ENCODE measurements at places on chromosomes 13 and 19.

GRCh38 chr19:12314553-12314952, 18.9 kb downstream of the ZNF563 start:
- DNase-seq, result no peak

DNA sequence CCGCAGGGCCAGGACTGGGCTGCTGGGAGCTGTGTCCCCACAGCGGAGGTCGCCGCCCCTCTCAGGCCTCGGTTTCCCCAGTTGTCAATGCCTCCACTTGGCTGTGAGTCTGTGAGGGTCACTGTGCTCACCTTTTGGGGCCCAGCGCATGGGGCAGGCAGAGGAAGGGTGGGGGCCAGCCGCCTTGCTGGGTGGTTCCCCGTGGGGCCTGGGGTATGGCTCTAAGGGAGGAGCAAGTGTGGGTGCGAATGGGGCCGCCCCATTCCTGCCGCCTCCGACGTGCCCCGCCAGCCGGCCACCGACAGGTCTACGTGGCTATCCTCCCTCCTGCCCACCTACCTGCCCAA, 800 bp upstream of the FGF22 start:
- no peak for DNase-seq

GRCh38 chr19:40381321-40381720, 8.7 kb downstream of the HIPK4 start:
- DNase-seq, result no peak

- DNase-seq, result no peak
Measured at GRCh38 chr13:114022876-114023275, 49.0 kb upstream of the C13orf46 start.

GRCh38 chr13:66534561-66534960, 695.6 kb downstream of the PCDH9 start:
- no peak for DNase-seq

GRCh38 chr19:2044709-2045500, 6.1 kb downstream of the MKNK2 start:
- no peak for DNase-seq

DNA sequence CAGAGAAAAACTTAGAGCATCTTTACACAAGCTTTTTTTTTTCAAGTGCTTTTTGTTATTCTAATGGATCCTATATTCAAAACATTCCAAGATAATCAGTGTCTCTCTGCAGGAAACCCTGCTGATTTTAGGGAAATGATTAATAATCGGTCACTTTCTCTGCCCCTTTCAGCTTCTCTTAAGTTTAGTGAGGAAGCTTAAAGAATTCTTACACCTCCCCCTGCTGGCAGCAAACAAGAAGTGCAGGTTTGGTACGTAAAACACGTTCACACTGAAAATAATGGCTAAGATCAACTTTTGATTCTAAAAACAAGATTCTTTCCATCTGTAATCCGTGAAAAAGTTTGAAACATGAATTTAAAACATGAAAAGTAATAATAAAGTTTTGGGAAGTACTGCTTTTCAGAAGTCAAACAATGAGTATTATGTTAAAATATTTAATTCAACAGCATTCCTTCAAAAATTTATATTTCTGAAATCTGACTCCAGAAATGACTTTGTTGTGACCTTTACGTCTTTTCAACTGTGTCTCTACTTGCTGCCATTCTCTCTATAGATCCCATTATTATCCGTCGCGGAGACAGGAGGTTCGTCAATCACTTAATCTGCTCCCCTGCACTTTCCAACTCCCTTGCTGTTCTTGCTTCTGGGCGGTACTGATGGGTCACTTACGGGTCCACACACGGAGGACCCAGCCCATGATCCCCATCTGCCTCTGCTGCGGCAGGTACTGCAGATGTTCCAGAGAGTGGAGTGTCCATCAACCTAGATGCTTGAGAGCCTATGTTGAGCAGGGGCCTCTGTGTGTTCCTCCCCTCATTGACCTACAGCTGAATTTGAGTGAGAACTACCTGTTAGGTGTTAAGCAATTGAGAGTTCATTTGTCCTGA, 203.1 kb upstream of the EDNRB start:
- DNase-seq, result no peak

GRCh38 chr13:79486433-79487188, 5.7 kb downstream of the NDFIP2 start:
- DNase-seq, result no peak

DNA sequence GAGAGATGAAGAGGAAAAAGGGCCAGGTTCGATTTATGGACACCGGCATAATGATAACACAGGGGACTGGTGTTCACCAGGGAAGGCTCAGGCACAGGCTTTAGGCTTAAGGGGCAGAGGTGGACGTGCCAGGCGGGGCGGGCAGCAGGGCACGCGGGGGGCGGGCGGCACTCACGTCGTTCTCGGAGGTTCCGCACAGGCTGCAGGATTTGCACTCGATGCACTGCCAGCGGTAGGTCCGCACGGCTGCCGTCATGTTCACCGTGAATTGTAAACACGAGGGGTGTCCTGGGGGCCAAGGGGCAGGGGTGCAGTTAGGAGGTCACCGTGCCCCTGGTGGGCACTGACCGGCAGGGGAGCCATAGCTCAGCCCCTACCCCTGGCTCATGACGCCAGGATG, 10.6 kb downstream of the DPF1 start:
- no peak for DNase-seq

DNA sequence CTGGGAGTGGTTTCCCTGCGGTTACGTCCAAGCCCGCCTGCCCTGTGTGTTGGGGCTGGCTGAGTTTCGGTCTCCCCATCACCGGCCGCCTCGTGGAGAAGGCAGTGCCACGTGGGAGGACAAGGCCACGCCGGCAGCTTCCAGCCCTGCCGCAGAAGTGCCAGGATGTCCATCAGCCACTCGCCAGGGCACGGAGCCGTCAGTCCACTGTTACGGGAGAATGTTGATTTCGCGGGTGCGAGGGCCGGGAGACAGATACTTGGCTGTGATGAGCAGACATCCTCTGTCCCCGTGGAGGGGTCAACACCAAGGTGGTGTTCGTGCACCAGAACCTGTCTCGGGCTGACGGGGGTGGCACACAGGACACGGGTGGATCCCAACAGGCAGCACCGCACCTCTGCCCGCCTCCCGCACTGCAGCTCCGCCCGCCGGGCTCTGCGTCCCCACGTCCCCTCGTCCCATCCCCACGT, 86.4 kb upstream of the MCF2L start:
- DNase-seq, result no peak

DNA sequence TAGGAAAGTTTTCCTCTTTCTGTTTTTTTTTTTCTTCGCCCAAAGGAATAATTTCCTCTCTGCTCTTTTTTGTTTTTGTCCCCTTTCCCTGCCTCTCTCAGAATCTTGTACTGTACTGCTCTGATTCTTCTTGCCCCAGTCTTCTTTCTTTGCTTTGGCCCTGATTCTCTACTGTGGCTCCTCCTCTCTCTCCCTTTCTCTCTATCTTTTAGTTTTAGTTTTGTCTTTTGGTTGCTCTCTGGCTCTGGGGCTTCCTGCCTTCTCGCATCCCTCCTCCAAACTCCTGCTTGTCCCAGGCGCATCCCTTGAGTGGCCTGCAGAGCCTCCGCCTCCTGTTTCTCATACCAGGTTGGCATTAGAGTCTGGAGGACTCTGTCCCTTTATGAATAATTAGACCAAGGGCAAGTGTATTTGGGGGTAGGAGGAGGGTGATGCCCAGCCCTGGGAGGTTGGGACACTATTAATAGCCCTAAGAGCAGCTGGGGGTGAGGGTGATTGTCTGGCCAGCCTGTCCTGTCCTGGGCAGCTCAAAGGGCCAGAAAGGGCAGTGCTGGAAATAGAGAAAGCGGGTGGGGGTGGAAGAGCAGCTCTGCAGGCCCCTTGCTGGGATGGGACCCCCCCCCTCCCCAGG, 39.1 kb downstream of the LYL1 start:
- DNase-seq, result no peak

DNA sequence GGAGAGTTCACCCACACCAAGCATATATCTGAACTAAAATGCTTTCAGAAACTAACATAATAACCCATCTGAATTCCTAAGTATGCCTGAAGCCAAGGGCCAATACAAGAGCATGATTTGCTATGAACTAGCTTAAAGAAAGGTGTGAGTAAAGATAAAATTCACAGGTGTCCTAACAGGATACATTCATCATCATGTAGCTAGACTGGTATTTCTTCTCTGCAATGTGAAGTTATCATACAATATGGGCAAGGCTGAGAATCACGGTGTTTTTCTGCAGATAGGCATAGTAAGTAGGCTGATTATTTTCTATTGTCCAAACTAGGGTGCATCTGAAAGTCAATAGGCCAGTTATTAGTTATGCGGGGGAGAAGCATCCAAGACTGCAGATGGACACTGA, 63.1 kb downstream of the STK24 start:
- DNase-seq, result no peak

DNA sequence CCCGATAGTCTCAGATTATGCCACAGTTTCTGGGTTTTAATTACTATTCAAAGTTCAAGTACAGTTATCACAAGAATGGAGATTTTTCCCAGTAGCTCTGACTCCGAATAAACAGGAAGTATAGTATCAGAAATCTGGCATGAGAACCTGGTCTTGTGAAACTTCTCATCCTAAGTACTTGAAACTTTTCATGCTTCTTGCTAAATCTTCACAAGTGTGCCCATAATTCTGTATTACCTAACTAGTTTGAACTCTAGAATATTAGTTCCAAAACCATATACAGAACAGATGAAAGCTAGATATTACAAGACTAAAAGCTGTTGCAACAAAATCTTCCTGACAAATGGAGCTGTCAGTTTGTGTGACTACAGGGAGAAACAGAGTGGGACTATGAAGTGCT, 70.5 kb upstream of the CSNK1A1L start:
- no peak for DNase-seq

- DNase-seq, result no peak
Measured at GRCh38 chr19:48718711-48719231, 754 bp downstream of the MAMSTR start.

DNA sequence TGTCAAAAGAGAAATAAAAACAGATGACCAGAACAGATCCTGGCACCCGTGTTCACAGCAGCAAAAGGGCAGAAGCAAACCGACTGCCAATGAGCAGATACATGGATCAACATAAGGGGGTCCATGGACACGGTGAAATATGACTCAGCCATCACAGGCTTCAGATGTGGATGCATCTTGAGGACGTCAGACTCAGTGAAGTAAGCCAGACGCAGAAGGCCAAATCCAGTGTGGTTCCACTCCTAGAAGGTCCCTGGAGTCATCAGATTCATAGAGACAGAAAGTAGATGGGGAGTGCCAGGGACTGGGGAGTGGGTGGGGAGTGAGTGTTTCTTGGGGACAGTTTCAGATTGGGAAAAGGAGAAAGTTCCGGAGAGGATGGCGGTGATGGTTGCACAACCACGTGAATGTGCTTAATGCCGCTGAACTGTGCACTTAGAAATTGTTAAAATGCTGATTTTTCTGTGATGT, 28.8 kb upstream of the SEMA6B start:
- no peak for DNase-seq

DNA sequence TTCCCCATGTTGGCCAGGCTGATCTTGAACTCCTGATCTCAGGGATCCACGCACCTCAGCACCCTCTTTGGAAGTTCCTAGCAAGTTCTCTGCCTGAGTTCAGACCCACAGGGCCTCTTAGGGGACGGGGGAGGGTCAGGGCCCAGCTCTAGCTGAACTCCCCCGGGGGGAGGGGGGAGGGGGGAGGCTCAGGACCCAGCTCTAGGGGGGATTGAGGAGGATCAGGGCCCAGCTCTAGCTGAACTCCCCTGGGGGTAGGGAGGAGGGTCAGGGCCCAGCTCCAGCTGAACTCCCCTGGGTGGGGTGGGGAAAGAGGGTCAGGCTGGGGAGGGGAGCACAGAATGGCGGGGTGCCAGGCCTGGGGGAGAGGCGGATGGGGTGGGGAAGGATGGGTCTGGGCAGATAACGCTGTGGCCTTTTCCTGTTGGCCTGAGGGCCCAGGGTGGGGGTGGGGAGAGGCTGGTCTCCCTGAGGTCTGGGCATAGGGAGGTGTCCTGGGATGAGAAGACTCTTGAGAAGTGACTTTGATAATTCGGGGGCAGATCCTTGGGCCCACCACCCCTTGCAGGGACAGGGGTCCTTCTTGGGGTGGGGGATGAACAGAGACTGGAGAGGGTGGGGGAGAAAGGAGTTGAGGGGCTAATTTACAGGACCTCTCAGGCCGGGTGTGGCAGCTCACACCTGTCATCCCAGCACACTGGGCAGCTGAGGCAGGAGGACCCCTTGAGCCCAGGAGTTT, 5.5 kb upstream of the PTBP1 start:
- DNase-seq, result no peak

DNA sequence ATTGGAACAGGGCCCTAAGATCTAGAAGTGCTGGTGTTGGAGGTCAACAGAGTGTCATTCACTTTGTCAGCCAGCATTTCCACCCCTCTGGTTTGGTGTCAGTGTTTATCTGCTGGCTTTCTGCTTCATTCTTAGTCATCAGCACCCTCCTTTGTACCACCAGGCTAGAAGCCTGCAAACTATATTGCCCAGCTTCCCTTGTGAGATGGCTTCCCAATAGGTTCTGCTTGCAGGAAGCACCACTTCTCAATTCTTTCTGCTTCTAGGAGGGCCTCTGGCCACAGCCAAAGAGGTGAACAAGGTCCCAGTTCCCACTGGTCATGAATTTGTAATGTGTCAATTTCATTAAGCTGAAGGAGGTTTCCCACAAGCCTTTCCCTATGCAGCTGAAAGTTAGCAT, 36.4 kb upstream of the CALM3 start:
- no peak for DNase-seq

GRCh38 chr19:32809254-32809653, 60.3 kb downstream of the SLC7A9 start:
- DNase-seq, result no peak

- no peak for DNase-seq
Measured at GRCh38 chr19:43678512-43679261, 8.7 kb upstream of the PLAUR start.

DNA sequence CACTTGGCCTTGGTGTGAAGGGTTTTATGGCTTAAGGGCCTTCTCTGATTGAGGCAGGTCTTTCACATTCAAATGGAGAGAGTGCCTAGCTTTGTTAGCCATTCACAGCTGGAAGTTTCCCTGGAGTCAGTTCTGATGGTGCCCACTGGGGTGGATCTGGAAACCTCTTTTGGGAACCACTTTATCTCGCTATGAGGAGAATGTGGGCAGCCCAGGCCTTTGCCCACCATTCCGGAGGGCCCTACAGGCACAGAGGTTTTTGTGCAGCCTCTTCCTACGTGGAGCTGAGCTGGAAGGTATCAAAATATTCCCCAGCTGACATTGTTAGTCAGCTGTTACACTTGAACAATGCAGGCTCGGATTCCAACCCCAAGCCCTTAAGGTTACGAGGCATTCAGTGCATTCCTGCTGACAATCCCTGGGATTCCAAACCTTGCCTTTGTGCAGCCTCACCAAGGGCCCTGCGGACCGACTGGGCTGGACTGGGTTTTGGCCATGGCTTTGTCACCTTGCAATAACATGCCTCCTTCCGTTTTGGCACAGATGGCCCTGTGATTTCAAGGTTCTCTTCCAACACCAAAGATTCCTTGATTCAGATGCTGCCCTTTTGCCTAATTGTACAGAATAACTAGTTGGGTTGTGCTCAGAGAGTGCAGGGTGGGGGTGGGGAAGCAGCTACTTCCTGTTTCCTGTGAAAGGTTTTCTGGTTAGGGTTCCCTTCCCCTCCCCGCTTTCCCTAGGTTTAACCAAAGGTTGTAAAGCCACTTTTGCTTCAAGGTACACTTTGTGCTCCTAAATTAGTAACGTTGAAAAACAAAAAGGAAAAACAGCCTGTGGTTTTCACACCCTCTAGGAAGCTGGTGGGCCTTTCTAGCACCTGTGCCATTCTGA, 27.0 kb downstream of the SAE1 start:
- no peak for DNase-seq
